Left ventricle myocardium inferior (tissue), 1 donor: ENCODE measurements at places on chromosomes 11 and 22.

GRCh38 chr11:88523386-88524071, 186.0 kb upstream of the CTSC start:
- no peaks in the 10 kb centered on the region for H3K36me3 ChIP-seq
- DNase-seq, result no peak
- H3K27me3 ChIP-seq, result no peaks in the 10 kb centered on the region

GRCh38 chr22:30326255-30326705, 461 bp downstream of the TBC1D10A start:
- H3K27ac ChIP-seq, result peak overlapping the region; percentile 93
- H3K36me3 ChIP-seq, result peaks cover 10% of the 10 kb centered on the region
- H3K4me1 ChIP-seq, result peaks cover 62% of the 10 kb centered on the region
- no peaks in the 10 kb centered on the region for H3K27me3 ChIP-seq

- no peak overlapping the region for H3K4me3 ChIP-seq
- no peaks in the 10 kb centered on the region for H3K36me3 ChIP-seq
- no peaks in the 10 kb centered on the region for H3K27me3 ChIP-seq
- peaks cover 5% of the 10 kb centered on the region for H3K4me1 ChIP-seq
- DNase-seq, result no peak
- no peak overlapping the region for H3K27ac ChIP-seq
Observed at GRCh38 chr11:108890482-108891105, 225.7 kb downstream of the DDX10 start.

DNA sequence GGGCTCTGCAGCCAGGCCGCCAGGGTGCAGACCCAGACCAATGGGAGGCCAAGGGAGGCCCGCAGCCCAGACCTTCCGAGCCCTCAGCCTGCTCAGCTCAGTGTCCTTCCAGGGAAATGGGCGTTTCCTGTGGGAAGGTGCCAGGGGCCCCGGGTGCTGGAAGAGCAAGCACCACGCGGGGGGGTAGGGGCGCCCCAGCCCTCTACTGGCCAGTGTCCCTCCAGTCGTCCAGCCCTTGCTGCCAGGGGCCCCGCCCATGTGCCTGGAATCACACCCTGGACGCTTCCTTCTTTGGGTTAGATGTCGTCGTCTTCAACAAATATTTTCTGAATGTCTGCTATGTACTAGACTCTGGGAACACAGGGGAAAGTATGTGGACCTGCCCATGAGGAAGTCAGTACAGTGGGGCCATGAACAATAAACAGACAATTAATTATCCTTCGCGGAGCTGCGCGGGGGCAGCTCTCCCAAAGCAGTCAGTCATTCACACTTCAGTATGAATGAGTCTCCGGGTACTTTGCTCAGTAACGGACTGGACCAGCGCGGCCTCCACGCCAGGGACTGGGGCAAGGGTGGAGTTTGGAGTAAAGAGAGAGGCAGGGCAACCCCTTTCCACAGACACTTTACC, 60.2 kb downstream of the CDKN1C start:
- peaks cover 62% of the 10 kb centered on the region for H3K4me1 ChIP-seq
- peak; percentile 85 for DNase-seq
- H3K27ac ChIP-seq, result peak overlapping the region; percentile 94

DNA sequence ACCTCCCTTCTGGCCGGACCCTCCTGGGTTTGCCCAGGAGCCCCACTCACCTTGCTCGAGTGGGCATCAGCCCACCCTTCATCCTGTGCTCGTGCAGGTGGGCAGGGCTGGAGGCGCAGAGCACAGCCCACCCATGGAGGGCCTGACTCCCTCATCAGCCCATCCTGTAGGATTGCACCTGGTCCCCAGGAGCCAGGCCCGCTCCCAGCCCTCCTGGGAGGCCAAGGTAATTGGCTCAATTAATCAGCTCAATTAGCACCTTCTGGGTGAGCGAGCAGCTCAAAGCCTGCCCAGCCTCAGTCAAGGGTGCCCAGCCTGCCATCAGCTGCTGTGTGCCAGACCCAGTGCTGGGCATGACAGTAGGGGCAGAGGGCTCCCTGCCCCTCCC, 58.1 kb upstream of the NECTIN1 start:
- H3K4me1 ChIP-seq, result peaks cover 11% of the 10 kb centered on the region
- no peak overlapping the region for H3K4me3 ChIP-seq
- DNase-seq, result no peak

DNA sequence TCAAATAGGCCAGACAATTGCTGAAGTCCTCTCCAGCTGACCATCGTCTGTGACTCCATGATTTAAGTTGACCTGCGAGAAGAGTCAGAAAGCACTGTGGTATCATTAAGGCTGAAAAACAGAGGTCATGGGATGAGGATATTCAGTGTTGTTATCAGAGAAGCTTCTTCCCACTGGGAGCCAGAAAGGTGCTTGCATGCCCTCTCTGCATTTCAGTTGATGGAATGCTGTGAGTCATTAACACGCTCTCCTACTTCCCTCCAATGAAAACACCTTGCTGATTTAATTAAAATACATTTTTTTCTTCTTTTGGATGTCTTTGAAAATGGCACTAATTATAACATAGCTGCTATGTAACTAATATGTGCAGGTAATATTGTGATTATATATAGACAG, 667.0 kb downstream of the NTM start:
- H3K27ac ChIP-seq, result no peak overlapping the region
- no peaks in the 10 kb centered on the region for H3K27me3 ChIP-seq
- H3K4me1 ChIP-seq, result peaks cover 6% of the 10 kb centered on the region
- no peak for DNase-seq

DNA sequence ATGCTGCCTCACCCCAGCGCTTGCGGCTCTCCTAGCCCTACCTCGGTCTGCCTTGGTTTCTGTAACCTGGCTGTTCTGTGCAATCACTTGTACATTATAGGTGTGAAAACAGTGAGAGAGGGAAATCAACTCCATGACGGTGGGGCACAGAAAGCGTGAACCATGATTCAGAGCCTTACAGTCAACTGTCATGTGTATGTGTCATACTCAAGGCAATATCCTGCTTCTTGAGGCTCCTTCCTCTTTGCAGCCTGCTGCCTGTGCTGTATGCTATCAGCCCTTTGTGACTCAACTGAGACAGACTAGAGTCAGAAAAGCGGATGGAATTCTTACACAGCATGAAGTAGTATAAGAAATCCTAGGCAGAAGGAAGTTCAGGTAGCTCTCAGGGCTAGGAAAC, 2.1 kb downstream of the NRIP3 start:
- no peaks in the 10 kb centered on the region for H3K36me3 ChIP-seq
- H3K4me1 ChIP-seq, result peaks cover 20% of the 10 kb centered on the region
